ENCODE measurements at places on chromosomes 7 and 10.
A peak's percentile ranks its signal among the peaks of the same experiment; 100 is the strongest.

DNA sequence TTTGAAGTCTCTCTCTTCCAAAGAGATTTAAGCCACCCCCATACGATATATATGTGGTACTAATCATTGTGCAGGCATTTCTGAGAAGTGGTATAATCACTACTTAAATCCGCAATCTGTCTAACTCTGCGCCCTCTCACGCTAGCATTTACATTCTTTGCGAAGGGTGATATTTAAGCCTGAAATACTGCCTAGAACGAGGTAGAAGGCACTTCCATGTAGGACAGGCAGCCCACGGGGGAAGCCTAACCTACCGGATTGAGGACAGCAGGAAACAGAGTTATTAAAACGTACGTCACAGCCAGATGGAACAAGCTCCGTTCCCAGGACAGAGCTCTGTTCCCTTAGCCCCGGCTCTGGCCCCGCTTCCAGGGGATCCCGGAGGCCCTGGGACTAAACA lies 59.3 kb upstream of the ECHDC3 start:
- DNase-seq = no peak

DNA sequence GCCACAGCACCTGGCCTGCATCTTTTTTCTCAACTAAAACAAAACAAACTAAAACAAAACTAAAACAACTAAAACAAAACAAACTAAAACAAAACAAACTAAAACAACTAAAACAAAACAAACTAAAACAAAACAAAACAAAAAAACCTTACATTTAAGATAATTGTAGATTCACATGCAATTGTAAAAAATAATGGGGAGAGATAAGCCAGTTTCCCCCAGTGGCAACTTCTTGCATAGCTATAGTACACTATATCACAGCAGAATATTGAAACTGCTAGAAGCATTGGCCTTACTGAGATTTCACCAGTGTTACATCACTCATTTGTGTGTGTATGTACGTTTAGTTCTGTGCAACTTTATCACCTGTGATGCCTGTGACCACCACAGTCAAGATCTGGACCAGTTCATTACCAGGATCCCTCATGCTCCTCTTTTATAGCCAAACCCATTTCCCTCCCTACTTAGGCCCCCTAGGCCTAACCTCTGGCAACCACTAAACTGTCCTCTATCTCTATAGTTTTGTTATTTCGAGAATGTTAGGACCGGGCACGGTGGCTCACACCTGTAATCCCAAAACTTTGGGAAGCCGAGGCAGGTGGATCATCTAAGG lies 9.3 kb downstream of the FXYD4 start:
- no peak for DNase-seq

DNA sequence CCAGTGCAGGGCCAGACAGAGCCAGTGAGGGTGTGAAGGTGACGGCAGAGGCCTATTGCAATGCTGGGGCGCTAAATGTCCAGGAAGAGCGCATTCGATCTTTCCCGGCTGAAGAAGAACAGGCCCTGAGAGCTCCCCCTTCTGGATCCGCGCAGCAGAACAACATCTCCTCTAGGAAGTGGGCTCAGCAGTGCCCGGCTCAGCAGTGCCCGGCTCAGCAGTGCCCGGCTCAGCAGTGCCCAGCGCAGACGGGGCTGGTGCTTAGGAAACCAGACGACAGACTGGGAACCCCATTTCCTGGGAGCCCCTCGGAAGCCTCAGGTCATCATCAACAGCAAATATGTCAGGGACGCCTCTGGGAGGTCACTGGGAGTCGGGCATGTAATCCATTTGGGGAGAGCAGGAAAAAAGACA lies 4.7 kb upstream of the NOS3 start:
- peak; percentile 53 for DNase-seq

- DNase-seq = peak; percentile 55
Measured at GRCh38 chr10:95289003-95289920, 1.5 kb downstream of the PDLIM1 start.

GRCh38 chr7:56062382-56062781 lies 1.7 kb upstream of the SUMF2 start:
- DNase-seq = no peak

- DNase-seq = no peak
Measured at GRCh38 chr10:1745780-1746456, 8.6 kb upstream of the ADARB2 start.

- DNase-seq = no peak
Measured at GRCh38 chr10:124721330-124722045, 22.7 kb downstream of the FAM53B start.

DNA sequence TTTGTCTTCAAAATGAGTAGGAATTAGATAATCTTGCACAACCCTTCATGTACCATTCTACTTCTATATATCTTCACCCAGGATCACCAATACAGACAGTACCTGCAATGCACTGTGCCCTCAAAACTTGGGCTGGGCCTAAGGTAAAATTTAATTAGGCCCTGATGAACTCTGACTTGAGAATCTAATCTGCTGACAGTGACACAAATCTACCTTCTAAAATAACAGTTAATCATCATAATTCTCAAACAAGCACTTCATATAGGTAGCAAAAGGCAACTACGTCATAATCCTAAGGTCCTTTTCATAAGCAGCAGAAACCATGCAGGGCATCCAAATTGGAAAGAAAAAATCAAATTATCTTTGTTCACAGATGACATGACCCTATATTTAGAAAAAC lies 4.1 kb downstream of the ZNF25 start:
- no peak for DNase-seq

DNA sequence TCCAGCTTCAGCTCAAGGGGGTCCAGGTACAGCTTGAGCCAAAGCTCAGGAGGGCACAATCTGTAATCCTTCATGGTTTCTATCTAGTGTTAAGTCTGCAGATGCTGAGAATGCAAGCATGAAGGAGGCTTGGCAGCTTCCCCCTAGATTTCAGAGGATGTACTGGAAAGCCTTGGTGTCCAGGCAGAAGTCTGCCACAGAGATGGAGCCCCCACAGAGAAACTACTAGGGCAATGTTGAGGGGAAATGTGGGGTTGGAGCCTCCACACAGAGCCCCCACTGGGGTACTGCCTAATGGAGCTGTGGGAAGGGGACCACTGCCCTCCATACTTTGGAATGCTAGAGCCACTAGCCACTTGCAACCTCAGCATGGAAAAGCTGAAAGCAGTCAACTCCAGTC lies 11.4 kb downstream of the ZNF25 start:
- DNase-seq = no peak

- DNase-seq = no peak
Measured at GRCh38 chr10:78441010-78441409, 407.3 kb downstream of the RPS24 start.

DNA sequence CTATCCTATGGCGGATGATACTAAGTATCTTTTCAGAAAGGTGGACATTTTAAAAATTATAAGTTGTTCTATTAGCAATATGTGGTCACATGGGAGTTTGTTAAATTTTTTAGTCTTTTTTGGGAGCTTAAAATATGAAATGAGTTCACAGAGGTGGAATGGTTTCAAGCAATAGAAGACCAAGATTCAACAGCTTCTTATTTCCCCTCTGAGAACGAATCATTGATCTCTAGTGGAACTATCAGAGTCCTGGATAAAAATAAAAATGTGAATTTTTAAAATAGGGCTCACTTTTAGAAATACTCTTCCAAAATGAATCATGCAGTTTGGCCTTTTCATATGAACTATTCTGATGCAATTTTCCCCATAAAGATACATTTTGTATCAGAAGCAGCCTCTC lies 467.7 kb upstream of the KLF6 start:
- DNase-seq = no peak

- peak; percentile 72 for DNase-seq
Measured at GRCh38 chr7:128405471-128406313, 4.1 kb downstream of the IMPDH1 start.

DNA sequence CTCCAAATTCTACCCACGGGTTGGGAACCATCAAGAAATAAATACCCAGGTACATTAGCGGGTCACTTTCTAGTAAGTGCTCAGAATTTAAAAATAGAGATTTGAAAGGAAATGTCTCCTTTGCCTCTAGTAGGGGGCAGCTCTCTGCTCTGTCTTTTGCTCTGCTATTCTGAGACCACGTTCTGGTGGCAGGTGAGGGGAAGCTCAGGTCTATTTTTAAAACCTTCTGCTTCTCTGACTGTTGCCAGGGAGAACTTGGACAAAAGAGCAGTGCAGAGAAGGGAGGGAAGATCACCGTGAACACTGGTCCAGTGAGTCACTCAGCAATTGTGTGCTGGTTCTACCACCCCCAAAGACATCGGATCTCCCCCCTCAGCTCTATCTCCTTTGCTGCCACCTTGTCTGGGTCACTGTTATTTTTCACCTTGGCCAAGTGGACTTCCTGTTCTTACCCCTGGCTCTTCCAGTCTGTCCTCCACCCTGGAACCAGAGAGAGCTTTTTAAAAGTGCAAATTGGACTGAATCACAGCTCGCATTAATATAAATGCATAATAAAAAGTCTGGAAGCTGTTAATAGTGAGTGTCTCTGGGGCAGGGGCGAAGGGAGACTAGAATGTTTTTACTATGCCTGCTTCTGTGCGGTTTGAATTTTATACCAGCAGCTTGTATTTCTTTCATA lies 72.4 kb upstream of the LOXL4 start:
- DNase-seq = no peak

DNA sequence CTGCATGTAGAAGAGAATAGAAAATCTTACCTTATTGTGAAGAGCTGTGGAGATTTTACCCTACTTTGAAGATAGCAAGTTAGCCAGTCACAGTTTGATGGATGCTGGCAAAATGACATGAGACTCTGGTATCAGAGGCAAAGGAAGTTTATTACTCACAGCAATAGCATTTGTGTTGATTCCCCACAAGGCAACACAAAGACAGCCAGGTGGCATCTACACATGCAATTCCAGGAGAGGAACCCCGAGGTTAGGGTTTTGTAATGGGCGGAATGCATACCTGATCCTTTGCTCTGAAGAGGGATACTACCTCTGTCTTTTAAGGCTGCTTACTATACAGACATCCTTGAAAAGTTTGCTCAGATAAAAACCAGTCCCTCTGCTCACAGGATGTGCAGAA lies 59.5 kb downstream of the AHR start:
- DNase-seq = no peak

DNA sequence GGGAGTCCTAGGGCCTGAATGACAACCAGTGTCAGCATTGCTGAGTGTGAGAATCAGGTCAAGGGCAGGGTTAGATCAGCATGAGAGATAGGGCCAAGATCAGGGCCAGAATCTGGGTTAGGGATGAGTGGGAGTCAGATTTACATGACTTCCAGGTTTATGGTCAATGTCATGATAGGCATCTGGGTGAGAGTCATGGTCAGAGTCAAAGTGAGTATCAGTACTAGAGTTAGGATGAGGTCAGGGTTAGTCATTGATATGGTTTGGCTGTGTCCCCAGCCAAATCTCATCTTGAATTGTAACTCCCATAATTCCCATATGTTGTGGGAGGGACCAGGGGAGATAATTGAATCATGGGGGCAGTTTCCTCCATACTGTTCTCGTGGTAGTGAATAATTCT lies 12.3 kb downstream of the MRPS24 start:
- DNase-seq = no peak

DNA sequence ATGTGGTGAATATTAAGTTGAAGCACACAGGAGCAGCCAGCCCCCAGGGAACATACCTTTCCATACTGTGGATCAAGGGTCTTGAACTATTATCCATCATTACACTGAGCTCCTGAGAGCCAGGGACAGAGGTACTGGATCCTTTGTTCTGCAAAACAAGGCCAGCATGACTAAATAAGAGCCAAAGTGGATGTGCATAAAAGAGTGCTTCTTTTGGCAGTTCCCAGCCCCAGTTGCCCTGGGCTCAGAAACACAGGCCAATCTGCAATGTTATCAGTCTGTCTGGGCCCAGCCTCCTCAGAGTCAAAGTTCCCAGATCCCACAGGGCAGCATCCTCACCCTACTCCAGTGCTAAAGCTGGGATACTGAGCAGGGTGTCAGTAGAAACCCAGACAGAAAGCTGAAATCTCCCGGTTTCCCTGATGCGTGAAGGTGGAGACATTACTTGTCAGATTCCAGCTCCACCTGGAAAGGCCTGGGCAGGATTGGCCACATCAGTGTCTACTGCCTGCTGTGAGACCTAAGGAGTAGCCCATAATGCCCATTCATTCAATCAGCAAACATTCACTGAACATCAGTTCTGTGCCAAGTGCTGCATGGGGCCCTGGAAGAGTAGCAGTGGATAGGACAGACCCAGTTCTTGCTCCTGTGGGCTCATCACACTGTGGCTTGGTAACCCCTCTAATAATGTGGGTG lies 342.7 kb downstream of the CXCL12 start:
- no peak for DNase-seq

DNA sequence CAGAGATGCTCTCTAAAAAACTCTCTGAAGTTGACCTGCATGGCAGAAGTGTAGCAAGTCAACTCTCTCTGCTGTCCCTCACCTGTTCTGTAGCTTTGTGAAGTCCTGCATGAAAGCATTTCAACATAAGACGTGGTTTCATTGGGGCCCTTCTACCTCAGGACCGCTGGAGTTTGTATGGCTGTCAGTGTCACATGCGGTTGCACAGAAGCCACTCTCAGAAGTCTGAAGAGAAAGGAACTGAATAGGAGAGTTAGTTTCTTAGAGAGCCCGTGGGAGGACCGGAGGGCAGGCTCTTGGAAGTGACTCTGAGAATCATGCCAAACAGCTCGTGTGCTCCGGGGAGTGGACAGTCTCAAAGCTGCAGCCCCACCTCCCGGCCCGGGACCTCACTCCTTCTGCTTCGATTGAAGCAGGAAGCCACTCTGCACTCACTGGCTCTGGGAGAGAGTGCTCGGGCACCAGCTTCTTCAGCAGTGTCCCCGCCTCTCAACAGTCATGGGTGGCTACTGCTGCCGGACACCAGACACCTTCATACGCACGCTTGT lies 486.7 kb downstream of the SDK1 start:
- peak; percentile 27 for DNase-seq

GRCh38 chr7:106521541-106521940 lies 139.4 kb downstream of the CCDC71L start:
- no peak for DNase-seq

DNA sequence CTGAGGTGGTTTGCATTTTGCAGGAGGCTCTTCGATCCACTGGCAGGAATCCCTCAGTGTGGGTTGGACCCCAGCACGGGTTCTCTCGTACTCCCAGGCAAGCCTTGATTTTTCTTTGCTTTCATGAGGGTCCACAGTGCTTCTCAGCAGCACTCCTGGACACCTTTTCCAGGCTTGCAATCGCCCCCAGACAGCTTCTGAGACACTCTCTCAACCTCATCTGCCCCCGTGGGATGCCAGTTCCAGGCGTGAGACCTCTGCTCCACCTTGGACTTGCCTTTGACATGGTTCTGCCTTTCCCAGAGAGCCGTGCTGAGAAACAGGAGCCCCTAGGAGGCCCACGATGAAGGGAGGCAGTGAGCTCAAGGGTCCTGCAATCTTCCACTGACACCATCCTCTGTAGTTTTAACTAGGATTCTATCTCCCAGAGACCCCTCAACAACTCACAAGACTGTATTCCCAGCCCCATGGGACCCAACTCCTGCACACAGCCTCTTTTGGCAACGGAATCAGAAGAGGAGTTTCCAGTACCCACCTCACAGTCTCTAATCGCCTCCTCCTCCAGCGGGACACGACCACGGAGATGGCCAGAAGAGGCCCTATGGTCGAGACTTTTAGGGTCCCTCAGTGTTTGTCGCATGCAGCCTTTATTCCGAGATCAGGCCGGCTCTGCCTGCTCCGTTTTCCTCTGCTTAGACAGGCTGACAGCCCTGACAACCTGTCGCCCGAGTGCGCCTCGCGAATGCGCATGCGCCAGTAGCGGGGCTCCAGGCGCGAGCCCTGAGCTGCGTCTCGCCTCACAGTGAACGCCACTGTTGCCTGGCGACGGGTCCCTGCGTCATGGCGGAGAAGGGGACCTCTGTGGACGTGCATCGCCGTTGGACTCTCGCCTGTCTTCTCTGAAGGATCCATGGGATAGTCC lies 26.0 kb upstream of the ZNF273 start:
- DNase-seq = peak; percentile 70

GRCh38 chr10:116974456-116975005 lies 30.5 kb downstream of the SHTN1 start:
- DNase-seq = no peak

- no peak for DNase-seq
Measured at GRCh38 chr10:113121153-113121552, 171.1 kb downstream of the TCF7L2 start.

All from right kidney (tissue), 9 donors.